ENCODE measurements at places on chromosomes 3 and 15.

DNA sequence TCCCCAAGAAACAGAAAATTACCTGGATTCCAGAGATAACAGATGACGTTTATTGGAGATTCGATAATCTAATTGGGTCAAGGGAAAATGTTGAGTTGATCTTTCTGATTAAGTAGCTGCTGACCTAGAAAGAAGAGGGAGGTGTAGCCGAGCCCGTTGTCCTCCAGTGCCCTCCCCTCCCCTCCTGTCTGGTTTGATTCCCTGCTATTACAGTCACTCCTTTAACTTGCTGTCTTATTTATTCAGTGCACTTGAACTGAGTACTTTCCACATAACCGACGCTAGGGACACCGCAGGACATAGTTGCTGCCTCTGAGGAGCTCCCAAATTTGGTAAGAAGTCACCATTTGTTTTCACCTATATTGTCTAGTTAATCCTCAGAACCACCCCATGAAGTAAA lies 103.7 kb downstream of the AQP9 start:
- DNase-seq = no peak

- no peak for DNase-seq
Observed at GRCh38 chr3:55189359-55189801, 261.5 kb upstream of the LRTM1 start.

GRCh38 chr15:56040081-56041035 lies 46.9 kb upstream of the NEDD4 start:
- DNase-seq = peak; percentile 97

GRCh38 chr15:52674831-52675230 lies 4.4 kb downstream of the ATOSA start:
- DNase-seq = no peak

DNA sequence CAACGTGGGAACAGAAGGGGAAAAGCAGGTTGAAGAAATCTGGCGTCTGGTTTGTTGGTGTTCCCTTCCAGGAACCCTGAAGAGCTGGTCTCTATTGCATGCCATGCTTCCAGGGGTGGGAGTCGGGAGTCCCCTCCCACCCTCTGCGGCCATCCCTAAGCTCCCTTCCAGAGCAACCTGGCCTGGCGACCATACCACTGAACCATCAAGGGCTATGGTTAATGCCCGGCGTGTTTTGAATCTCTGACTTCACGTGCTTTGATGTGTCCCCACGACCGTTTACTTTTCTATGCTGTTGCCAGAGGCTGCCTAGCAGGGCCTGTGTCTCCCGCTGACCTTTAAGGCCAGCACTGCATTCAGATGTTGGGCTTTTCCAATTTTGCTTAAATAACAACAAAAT lies 696 bp upstream of the SNRK start:
- no peak for DNase-seq

DNA sequence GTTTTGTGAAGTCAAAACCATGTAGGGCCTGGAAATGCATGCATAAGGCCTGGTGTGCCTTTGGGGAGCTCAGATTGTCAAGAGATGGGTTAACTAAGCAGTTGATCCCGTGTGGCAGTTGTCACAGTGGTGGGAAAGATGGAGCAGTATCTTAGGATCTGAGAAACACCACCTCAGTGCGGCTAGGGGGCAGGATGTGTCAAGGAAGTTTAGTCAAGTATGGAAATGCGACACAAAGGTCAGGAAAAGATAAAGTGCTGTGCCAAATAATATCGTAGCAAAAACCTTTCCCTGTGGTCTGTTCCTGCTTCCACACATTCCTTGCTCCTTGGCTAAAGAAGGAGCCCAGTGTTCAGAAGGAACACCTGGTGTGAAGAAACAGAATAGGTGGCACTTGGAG lies 396.4 kb downstream of the EDEM1 start:
- no peak for DNase-seq

- no peak for DNase-seq
Observed at GRCh38 chr3:34882764-34883163, 756.6 kb upstream of the ARPP21 start.
